IPS-NIHi11 (cell line): ENCODE measurements at places on chromosomes 1 and 21.

DNA sequence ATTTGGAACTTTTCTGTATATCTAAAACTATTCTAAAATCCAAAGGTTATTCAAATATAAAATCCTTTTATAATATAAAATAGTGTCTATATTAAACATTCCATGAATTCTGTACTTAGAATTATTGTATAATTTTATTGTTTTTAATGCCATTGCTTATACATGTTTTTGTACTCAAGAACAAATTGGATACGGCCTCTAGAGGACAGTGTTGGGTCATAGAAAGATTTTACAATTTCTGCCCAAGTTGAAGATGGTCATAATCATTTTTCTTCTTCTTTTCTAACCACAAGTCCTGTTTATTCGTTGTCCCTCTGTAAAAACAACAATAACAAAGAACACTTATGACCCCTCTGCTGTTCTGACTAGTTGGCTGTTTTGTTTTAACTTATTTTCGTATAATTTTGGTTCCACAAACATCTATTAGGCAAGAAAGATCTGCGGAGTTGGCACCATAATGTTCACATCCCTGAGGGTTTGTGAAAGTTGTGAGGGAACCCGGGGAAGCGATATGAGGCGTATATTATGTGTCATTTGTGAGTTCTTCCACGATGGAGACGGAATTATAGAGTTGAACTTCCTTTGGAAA lies 75.7 kb upstream of the KIF26B start:
- no peak for DNase-seq

GRCh38 chr1:204872262-204872881 lies 1.7 kb downstream of the NFASC start:
- no peak for DNase-seq

DNA sequence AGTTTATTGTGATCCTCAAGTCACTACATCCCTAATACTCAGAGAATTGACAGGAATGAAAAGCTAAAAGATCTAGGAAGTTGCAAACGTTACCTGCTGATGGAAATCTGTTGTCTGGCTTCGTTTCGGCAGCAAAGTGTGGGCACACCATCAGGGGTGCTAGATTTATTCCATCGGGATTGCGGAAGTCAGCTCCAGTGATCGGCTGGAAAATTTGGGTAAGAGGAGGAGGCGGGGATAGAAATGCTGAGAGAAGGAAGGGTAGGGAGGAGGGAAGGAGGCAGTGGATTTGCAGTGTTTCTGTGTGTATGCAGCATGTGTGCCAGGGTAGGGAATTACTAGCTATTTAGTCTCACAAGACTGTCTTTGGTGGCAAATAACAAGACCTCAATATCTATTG lies at the start of gene CTSK:
TSS of gene CTSK (minus strand) at position 140 of the 400 bp plus-strand sequence. CDS start 1,455 bp downstream, outside the sequence.
- DNase-seq: no peak

- no peak for DNase-seq
Observed at GRCh38 chr21:15682977-15683376, 46.8 kb upstream of the USP25 start.

GRCh38 chr1:229221106-229222019 lies 49.5 kb upstream of the RAB4A start:
- no peak for DNase-seq

DNA sequence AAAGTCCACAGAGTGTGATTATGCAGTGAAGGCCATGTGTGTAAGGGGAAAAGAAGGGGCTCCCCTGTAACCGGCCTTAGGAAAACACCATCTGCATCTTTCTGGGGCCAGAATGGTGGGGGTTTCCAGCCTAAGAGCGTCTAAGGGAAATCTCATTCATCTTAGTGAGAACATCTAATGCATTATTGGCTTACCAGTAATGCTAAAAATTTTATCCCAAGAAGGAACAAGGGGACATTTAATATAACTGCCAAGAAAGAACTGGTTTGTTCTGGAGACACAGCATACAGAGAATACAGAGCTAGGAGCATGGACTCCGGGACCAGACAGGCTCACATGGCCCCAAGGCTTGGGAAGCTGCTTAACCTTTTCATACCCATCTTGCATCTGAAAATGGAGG lies 58.3 kb upstream of the DSCAM start:
- no peak for DNase-seq
